Stimulated activated CD4-positive, alpha-beta T cell treated with anti-CD3 and anti-CD28 coated beads, Interleukin-15, amount 100 ng/mL, for 1 hour (primary cell): ENCODE measurements at places on chromosomes 6 and 20.

DNA sequence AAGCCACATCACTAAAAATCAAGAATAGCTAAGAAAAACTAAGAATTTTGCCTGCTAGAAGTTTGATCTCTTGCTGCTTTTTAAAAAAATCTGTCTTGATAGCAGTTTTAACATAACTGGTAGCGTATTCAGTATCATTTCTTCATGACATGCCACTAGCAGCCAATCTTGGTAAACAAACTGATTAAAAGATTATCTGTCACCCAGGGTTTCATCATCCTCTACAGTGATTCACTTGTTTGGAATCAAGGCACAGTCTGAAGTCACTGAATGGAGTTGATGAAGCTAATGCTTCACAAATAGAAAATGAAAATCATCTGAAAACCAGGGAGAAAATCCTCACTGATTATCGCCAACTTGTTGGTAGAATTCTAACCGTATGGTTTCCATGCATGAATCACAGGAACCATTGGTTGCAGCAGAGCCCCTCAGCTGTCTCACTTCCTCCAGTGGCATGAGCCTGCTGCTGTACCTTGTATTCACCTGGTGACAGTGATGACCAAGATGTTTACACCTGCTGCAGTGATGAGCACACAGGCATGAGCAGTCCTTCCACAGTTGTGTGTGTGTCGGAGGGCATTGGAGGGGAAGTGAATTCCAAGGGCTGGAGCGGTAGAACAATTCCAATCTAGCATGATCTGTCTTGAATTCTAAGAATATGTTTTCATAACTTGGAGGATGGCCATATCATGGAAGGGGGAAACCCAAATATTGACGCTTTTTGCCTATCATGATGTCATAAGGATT lies 275.0 kb downstream of the KHDC1L start:
- DNase-seq = no peak

DNA sequence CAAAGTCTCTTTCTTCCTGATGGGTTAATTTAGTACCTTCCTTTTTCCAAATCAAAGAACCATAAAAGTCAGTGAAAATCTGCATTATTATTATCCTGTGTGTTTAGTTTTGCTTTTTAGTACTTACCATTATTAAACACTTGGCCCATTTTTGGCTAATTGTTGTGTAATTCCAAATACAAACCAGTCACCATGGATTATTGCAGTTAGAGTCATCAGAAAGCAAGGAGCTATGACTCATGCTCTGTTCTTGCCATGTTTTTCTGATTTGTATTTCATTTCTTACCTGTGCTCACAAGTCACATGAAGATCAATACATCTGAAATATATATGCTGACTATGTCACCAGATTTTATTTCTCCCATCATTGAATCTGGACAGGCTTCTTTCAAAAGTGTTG lies 31.3 kb downstream of the SLC22A3 start:
- no peak for DNase-seq

DNA sequence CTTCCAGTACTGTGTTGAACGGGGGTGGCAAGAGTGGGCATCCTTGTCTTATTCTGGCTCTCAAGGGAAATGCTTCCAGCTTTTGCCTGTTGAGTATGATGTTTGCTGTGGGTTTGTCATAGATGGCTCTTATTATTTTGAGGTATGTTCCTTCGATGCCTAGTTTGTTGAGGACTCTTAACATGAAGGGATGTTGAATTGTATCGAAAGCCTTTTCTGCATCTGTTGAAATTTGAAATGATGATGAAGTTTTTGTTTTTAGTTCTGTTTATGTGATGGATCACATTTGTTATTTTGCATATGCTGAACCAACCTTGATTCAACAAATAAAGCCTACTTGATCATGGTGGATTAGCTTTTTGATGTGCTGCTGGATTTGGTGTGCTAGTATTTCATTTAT lies 48.0 kb downstream of the RPRD1B start:
- no peak for DNase-seq

GRCh38 chr6:87396595-87397392 lies 11.0 kb upstream of the CFAP206 start:
- no peak for DNase-seq

DNA sequence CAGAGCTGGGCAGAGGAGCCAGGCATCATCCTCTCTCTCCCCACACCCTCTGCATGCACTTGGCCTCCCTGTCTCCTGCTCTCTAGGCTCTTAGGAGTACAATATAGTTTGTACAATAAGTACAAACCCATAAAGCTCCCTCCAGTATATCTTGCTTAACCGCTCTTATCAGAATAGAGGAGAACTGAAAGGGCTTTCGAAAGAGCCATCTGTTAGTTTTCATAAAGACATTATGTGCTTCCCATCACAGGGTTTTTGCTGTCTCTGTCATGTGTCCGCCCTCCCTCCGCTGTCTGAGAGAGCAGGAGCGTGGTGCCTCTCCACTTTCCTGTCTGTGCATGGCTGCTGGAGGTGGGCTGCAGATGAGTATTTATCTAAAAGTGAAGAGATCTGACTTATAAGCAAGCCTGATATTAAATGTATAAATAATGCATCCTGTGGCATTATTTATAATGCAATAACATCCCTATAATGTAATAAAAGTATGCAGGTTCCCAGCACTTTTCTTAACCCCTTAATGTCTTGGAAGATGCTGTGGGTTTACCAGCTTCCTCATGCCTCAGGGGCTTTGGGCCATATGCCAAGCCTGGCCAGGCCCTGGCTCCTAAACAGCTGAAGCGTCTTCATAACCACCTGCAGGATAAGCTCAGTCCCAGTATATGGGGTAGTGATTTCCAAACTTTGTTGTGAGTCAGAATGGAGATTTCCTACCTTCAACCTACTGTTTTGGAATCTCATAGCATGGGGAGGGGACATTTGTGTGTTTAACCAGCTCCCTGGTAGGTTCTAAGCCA lies 297.1 kb downstream of the DHX35 start:
- no peak for DNase-seq

GRCh38 chr20:58657262-58657661 lies 6.2 kb downstream of the STX16 start:
- no peak for DNase-seq

GRCh38 chr6:42947950-42948349 lies 12.6 kb upstream of the GNMT start:
- no peak for DNase-seq

GRCh38 chr6:146598772-146599405 lies at the start of gene ADGB:
TSS of gene ADGB (plus strand) at chr6:146598972. CDS start at chr6:146599041, 69 bp downstream.
- no peak for DNase-seq

- no peak for DNase-seq
These were observed 28.8 kb upstream of the IL17A start for GRCh38 chr6:52157301-52157941.

DNA sequence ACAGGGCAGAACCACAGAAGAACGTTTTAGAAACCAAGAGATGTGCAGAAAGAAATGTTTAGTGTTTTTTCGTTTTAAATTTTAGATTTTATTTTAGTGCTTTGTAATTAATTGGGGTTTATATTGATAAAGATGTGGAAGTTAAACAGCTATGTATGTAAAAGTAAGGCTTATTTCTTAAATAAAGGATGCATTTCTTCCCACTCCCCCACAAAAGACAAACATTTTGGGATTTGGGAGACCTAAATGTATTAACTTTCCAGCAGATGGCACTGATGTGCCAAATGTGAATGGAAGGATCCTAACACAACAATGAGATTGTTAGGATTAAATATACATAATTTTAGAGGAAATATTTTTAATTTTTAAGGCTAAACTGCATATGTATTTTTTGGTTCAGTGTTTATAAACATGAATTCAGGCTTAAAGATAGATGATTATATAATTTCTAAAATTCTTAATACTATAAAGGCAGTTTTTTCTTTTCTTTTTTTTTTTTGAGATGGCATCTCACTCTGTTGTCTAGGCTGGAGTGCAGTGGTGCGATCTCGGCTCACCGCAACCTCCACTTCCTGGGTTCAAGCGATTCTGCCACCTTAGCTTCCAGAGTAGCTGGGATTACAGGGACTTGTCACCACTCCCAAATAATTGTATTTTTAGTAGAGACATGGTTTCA lies 12.0 kb downstream of the PFDN4 start:
- DNase-seq = no peak

DNA sequence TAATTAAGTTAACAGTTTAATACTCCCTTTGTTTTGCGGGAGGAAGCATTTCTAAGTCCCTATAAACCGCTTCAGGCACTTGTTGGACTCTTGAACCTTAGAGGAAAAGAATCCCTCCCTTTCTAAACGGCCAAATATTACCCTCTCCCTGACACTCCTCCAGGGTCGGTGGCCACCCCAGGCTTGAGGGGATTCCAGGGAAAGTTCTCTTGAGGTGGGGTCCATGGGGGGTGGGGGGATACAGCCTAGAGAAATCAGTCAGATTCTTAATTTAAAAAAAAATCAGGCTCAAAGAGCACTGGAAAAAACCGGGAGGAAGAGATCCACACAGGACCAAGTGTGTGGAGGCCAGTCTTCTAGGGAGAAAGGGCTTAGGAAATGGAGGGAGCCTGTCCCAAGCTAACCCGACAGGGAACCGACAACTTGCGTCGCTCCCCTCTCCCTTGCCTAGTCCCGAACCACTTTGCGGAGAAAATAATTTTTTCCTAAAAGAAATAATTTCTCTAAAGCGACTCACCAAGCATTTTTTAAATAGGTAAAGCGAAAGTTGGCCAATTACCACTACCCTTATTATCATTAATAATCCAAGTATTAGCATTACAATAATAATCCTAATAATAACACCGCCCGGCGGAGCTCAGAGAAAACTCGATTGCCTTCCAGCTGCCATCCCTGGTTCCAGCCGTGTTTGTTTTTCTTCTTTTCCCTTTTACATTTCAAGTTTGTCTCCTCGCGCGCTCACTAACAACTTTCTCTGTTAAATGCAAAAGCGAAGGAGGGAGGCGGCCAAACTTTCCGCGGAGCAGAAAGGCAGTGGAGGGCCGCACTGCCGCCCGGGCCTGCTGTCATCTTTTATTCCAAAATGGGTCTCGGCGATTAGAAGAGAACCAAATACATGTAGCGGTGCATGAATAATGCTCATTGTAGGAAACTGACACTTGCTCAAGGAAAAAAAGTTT lies 4.8 kb downstream of the NR2E1 start:
- DNase-seq = no peak

- DNase-seq = no peak
These were observed 49.6 kb upstream of the DSN1 start for GRCh38 chr20:36823121-36823520.

DNA sequence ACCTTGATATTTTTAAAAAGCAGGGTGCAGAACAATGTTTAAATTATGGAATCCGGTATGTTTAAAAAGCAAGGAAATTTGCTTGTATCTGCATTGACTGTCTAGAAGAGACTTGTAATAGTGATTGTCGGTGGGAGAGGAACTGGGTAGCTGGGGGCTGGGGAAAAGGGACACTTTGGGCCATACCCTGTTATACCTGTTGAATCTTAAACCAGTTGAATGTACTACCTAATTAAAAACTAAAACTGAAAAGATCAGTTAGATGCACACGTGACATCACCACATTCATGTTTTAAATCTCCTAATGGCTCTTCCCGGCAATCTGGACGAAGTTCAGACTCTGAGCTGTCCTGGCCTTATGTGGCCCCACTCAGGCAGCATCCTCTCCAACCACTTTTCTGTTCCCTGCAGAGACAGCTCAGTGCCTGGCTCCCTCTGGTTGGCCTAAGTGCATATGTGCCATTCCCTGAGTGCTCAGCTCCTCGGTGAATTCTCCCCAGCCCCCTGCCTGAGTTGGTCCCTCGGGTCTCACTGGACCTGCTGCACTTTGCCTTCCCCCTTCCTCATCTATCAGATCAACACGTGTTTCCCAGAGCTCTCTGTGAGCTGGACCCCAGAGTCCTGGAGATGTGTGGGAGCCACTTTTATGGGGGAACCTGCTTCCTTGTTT lies 36.3 kb downstream of the SLC52A3 start:
- no peak for DNase-seq

- no peak for DNase-seq
These were observed 585.1 kb downstream of the QKI start for GRCh38 chr6:163999475-164000125.

- no peak for DNase-seq
These were observed 53.3 kb upstream of the TMEM181 start for GRCh38 chr6:158506601-158507000.

DNA sequence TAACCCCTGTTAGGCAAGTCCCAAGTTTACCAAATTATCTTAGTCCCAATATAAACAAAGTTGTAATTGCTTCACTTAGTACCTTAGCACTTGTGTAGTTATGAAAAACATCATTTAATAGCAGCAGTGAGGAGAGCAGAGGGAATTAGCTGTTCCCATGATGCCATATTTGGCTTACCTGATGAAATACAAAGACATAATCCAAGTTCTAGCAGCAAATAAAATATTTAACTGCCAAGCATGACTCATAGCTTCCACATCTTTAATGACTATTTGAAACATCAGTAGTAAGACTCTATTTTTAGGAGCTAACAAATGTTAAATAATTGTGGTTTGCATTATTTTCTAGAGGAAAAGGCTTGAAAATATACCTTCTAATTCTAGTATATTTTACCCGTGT lies 94.0 kb upstream of the MCHR2 start:
- no peak for DNase-seq

DNA sequence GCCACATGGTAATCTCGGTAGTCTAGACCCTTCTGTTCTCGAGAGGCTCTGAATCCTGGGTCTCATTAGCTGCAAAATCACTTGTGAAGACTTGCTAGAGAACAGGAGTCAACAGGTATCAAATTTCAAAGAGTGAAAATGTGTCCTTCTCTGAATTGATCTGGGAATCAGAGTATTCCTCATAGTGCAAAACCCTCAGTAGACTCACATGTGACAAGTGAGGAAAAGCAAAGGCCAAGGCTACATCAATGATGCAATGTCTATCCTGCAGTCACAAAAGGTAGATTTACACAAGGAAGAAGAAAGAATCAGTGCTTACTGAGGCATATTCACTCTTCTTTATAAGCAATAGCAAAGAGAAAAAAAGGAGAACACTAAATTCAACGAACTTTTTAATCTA lies 1220.0 kb upstream of the GJE1 start:
- DNase-seq = no peak

DNA sequence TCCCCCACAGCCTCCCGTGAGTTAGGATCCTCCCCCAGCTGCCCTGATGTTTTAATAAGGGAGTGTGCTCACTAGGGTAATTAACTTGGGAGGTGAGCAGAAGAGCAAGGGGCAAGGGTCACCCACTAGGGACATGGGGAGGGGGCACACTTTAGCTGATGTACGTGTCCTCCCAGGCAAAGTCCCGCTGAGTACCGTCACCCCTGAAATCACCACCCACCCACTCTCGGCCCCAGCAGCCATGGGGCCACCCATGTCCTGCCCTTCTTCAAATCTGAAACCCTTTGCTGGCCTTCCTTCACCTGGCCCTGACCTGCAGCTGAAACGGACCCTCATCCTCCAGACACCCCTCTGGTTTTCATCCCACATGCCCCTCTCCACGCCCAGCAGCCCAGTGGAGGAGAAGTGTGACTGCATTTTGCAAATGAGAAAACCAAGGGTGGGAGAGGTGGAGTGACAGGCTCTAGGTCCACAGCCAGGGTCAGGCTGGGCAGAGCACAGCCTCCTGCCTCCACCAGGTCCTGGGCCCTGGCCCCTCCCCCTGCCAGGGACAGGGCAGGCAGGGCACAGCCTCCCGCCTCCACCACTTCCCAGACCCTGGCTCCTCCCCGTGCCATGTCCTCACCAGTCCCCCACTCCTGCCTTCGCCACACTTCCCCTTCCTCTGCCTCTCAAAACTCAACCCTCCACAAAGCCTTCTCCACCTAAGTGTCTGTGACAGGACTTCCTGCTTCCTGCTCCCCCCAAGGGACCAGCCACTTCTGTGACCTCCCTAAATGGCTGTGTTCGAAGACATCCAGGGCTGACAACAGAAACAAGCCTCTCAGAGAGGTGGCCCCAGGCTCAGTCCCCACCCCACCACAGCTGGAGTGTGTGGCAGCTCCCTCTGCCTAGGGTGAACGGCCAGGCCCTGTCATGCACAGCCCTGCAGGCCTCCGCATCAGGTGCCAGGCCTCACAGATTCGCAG lies 15.1 kb downstream of the ACSS1 start:
- DNase-seq = no peak
